Left hindlimb (tissue), 1 donor: ENCODE measurements at places on chromosomes 1 and 21.

DNA sequence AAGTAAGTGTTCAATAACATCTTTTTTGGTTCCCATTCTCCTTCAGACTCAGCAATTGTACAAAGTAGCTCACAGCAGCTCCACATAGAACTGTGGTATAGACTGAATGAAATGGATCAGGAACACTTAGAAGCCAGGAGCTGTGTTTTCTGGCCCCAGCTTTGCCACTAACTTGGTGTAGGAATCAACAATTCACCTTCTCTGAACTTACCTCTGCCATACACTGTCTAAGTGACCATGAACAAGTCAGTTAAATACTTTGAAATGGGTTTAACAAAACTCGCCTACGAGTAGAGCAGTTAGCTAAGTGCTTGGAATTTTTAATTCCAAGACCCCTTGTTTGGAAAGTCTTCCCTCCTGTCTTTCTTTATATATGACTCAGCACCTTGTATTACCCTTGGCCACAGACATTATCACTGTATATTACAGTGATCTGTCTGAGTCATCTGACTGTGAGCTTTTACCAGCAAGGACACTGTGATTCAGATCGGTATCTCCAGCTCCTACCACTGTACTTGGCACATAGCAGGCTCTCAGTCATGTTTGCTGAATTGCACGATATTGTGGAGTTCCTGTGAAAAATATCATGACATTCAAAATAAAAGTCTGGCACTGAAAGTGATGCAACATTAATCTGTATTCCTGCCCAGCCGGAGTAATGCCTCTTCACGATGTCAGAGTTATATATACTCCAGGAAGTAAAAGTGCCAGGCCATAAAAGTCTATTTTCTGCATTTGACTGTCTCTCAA, 101.7 kb upstream of the BEND5 start:
- no peak for DNase-seq

DNA sequence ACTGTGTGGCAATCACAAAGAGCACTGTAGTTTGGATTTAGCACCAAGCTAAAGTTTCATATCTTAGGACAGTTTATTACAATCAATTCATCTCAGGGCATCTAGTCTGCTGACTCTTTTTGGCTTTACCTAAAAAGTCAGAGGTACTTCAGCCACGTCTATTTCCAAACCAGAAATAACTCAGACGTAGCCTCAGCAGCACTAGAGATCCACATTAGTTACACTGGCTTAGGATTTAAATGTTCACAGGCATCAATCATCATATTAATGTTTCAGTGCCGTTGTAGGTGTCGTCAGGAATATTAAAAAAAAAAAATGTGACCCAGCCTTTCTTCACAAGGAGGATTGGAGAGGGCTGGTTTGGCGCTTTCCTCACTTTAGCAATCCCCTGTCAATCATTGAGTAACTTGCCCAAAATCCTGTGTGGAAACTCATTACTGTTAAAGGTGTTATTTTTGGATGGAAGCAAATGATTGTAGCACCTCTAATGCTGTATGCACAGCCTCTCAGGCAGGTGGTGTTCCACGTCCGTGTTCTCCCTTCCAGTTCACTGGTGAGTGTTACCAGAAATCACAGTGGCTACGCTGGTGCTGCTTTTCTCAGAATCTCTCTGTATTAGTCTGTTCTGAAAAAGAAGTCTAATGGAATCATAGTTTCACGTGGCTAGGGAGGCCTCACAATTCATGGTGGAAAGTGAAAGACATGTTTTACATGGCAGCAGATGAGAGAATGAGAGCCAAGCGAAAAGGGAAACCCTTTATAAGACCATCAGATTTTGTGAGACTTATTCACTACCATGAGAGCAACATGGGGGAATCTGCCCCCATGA, 45.4 kb downstream of the NEK7 start:
- no peak for DNase-seq

DNA sequence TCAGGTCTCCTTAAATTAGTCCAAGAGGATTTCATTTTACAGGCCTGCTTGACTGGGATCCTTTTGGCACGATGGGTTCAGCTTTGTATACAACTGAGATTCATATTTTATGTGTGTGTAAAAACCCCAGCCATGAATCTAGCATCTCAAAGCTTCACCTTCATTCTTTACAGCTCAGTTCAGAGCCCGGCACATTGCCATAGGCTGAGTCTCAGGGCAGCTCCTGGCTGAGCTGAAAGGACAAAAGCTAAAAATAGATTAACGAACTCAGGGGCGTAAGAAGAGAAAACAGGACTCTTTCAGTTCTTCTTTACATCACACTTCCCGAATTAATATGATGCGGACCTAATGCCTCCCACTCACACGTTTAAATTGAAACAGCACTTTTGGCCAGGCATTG, 262.8 kb upstream of the PBX1 start:
- peak; percentile 30 for DNase-seq

- no peak for DNase-seq
Measured at GRCh38 chr1:85992791-85993190, 163.8 kb downstream of the COL24A1 start.

DNA sequence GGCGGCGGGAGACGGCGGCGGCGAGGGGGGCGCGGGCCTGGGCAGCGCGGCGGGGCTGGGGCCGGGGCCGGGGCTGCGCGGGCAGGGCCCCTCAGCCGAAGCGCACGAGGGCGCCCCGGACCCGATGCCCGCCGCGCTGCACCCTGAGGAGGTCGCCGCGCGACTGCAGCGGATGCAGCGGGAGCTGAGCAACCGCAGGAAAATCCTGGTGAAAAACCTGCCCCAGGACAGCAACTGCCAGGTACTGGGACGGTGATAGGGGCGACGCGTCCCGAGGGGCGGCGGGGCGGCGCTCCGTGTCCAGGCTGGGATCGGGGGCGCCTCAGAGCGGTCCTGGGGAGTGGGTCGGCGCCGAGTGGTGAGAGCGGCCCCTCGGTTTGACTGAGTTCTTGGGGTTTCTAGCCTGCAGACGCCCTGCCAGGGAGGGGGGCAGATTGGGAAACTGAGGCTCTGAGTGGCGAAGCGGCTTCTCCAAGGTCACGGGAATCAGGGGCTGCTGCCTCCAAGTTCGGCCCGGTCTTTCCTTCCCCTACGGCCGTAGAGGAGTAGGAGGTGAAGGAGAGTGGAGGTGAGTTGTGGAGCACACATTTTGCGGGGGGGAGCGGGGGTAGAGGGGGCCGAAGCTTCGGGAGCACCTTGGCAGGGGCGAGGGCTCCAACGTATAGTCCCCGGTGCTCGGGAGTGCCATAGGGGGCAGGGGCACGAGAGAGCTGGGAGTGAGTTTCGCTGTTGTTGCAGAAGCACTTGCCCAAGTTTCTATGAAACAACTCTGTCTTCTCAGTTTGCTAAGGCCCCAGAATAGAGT, 508 bp downstream of the RAVER2 start:
- DNase-seq: peak; percentile 51

- no peak for DNase-seq
Measured at GRCh38 chr1:243883551-243883950, 33.5 kb upstream of the AKT3 start.

DNA sequence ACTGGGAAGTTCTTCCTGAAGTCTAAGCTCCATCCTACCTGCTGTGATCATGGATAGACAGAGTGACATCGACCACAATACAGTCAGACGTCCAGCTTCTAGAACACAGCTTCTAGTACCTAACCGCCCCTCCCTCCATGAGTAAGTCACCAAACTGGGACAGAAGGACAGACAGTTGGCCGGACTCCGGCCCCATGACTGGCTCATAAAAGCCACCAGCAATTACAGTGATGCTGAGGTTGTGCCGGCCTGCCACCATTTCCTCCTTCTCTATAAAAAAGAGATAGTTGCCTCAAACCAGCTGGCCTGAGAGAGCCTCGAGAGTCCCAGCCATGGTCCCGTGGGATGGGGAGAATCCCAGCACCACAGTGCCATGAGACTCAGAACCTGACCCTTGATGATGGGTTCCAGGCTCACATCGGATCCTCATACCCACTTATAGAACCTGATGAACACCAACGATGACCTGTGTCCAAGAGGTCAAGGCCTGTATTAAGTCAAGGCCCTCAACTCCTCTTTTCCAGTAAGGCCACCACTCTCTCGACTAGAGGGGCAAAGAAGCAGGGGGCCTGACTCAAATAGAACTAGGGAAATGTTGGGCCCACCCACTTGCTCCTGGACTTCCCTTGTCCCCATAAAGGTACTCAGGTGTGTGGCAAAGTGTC, 3.4 kb downstream of the MEF2D start:
- no peak for DNase-seq

DNA sequence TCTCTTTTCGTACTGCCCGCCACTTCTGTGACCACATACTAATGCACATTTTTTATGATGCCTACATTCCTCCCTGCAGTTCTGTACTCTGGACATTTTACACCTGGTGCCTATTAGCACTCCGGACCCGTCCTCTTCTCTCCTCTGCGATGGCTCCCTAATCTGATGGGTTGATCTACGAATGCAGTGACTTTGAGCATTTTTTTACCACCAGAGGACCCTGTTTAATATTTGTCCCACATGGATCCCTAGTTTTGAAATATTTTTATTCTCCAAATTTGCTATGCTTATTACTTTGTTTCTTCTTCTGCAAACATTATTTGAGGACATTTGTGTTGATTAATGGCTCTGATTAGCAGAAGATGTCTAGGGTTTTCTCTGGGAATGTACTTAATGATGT, 5.2 kb downstream of the PPFIA4 start:
- no peak for DNase-seq

DNA sequence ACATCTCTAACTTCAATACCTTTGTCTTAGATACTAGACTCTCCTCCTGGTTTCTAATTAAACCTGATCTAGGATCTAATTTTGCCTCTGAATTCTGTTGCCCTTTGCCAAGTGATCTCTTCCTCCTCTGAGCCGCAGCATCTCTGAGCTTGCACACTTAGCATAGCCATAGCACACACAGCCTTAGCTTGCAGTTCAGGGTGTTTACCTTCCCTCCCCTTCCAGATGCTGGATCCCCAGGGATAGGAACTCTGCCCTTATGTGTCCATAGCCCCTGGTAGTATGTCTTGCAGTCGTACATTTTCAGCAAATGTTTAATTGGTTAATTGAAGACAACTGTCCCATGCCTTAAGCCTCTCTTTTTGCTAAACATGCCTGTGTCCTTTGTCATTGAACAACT, 30.3 kb downstream of the SELL start:
- no peak for DNase-seq

DNA sequence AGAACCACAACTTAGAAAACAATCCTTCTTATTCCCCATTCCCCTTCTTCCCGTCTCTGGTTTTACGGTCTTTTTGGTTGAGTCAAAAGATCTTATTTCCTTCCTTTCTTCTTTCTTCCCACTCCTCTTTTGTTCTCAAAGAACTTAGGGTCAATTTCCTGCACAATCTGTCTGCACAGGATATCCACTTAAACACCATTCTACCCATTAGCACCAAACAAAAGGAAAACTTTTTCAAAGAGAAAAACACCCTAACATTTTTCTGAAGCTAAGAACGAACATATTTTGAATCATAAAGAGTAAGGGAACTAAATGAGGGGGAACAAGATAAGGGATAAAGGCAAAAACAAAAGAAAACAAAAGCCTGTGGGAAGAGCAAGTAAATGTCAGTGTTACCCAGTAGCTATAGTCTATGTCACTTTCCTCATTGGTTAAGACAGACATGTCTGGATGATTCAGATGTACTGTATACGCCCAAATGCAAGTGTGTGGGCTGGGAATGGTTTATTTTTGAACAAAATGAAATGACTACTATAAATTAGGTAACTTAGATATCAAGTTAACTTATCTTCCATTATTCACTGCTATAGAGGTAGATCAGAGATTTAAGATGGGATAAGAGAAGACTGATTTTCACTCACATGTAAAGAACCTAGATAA, 59.9 kb downstream of the TOR3A start:
- no peak for DNase-seq

- DNase-seq: no peak
Measured at GRCh38 chr1:161799792-161800191, 33.7 kb downstream of the ATF6 start.

DNA sequence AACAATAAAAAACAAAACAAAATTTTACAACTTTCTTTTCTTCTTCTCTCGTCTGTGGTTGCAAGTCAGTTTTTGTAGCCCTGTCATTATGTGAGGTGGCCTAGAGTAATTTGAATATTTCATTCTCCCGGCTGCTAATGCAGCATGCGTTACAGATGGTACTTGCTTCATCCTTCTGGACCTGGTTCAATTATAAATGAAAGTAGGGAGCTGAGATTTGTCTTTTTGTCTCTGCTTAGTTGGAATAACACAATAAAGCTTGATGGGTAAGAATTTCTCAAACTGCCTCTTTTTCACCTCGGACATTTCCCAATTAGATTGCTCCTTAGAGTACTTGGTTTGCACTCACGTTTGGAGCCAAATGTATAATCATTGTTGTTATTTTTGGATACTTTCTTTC, 201.6 kb downstream of the PBX1 start:
- DNase-seq: no peak

GRCh38 chr1:99347041-99347684, 82.9 kb downstream of the PLPPR4 start:
- DNase-seq: no peak

- DNase-seq: no peak
Measured at GRCh38 chr1:229195246-229195645, 75.7 kb upstream of the RAB4A start.

DNA sequence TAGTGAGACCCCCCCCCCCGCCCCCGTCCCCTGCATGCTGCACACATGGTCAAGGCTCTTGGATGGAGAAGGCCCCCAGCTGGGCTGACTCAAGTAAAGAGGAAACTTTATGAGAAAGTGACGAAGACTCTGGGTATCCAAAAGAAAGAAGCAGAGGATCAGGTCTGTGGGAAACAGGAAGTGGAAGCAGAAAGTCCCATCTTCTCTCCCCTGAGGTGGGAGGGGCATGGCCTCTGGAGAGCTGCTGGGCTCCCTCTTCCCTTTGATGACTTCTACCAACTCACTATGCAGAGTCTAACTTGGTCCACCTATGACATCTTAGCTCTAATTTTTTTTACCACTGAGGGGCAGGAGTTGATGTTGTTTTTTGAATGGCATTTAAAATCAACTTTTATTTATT, 42.7 kb upstream of the LIN9 start:
- no peak for DNase-seq

- DNase-seq: no peak
Measured at GRCh38 chr1:64775113-64775512, 30.2 kb downstream of the RAVER2 start.

DNA sequence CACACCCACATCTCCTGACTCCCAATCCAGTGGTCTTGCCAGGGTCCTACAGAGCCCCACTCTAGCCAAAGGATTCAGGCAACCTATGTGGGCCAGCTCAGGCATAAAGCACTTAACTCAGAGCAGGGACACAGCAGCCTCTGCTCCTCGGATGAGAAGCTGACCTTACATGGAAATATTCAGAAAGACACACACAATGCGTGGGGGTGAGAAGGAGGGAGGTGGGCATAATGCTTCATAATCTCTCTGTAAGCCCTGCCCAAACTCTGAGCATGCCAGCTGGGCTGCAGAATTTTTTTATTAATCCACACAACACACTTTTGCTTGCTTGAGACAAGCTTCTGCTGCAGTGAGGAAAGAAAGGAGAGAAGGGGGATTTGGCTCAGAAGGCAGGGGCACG, 21.6 kb downstream of the KCND3 start:
- DNase-seq: no peak
